ENCODE measurements at places on chromosomes 1 and 21. TPM values are rescaled to one million over a fixed set of nuclear protein-coding genes. Genes with fewer than 3 reads are reported as not detected.

SEC16B gene
- 0.27 TPM for total RNA-seq

ADGRB2 gene
- 0.18 TPM for total RNA-seq

ZFP69B gene
- total RNA-seq: 2.2 TPM

KCNE1 gene
- total RNA-seq: 0.27 TPM

PTGFR gene
- total RNA-seq: not detected

LCE1F gene
- total RNA-seq: not detected

H6PD gene
- 19.8 TPM for total RNA-seq

F3 gene
- not detected for total RNA-seq

CFH gene
- total RNA-seq: 1.4 TPM

- H3K27me3 ChIP-seq: no peaks in the 10 kb centered on the region
- H3K4me1 ChIP-seq: no peaks in the 10 kb centered on the region
- H3K27ac ChIP-seq: peak overlapping the region; percentile 56
- H3K4me3 ChIP-seq: no peak overlapping the region
Observed at GRCh38 chr1:16249596-16250241, 12.7 kb upstream of the CPLANE2 start.

GRCh38 chr1:64080941-64081562 lies 122.4 kb upstream of the UBE2U start:
- H3K27ac ChIP-seq: no peak overlapping the region
- H3K4me3 ChIP-seq: no peak overlapping the region
- no peaks in the 10 kb centered on the region for H3K36me3 ChIP-seq
- H3K4me1 ChIP-seq: no peaks in the 10 kb centered on the region
- H3K27me3 ChIP-seq: no peaks in the 10 kb centered on the region
- DNase-seq: no peak

GRCh38 chr1:242854466-242854865 lies 330.0 kb upstream of the PLD5 start:
- no peaks in the 10 kb centered on the region for H3K4me1 ChIP-seq
- H3K36me3 ChIP-seq: no peaks in the 10 kb centered on the region
- H3K4me3 ChIP-seq: no peak overlapping the region
- no peak overlapping the region for H3K27ac ChIP-seq
- DNase-seq: no peak

GRCh38 chr1:91653183-91653582 lies 152.5 kb downstream of the CDC7 start:
- no peak overlapping the region for H3K27ac ChIP-seq
- no peak overlapping the region for H3K4me3 ChIP-seq
- no peaks in the 10 kb centered on the region for H3K27me3 ChIP-seq
- no peak for DNase-seq
- H3K36me3 ChIP-seq: no peaks in the 10 kb centered on the region

DNA sequence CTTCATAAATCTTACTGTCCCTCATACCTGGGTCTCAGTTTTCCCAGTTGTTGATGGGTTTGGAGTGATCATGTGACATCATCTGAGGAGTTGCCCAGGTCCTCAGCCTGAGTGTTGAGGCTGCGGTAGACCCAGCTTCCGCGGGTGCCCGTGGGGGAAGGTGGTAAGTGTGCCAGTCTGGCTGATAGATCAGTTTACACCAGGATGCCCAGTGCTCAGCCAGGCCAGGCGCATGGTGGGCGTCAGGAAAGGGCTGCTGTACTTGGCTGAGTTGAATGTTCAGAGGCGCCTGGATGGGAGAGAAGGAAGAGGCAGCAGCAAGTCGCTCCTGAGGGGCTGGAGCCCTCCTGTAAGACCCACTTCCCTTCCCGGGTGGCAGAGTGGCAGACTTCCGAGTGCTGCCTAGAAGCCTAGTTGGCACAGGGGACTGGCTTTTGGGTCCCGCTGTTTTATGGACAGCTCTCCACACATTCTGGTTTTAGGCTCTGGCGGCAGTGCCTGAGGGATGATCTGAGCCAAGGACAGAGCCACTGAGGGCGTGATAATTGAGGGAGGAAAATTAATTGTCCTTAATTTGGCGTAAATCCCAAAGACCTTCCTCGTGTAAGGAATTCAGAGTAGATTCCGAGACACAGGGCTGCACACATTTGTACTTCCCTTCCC lies 35.8 kb downstream of the PTPRF start:
- DNase-seq: no peak
- H3K36me3 ChIP-seq: no peaks in the 10 kb centered on the region
- no peaks in the 10 kb centered on the region for H3K4me1 ChIP-seq
- no peaks in the 10 kb centered on the region for H3K27me3 ChIP-seq
- no peak overlapping the region for H3K27ac ChIP-seq

- peaks cover 8% of the 10 kb centered on the region for H3K4me1 ChIP-seq
- H3K27ac ChIP-seq: no peak overlapping the region
- H3K4me3 ChIP-seq: no peak overlapping the region
- H3K36me3 ChIP-seq: no peaks in the 10 kb centered on the region
- no peaks in the 10 kb centered on the region for H3K27me3 ChIP-seq
- no peak for DNase-seq
Observed at GRCh38 chr1:234320069-234320468, 53.2 kb upstream of the COA6 start.

DNA sequence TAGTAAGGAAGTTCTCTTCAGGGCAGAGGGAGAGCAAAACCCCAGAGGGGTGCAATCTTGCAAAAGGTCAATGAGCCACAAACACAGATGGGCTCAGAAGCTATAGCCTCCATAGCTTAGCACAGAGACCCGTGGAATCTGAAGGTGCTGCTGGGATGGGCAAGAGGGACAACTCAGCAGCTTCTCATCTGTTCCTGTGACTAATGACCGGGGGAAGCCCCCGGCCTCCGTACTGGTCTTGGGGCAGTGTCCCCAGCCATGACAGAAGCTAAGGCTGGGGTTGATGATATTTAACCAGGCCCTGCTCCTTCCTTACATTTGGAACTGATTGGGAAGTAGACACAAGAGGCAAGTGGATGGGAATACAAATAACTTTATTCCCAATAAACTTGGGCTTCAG lies 19.1 kb downstream of the EXOC8 start:
- no peak for DNase-seq
- H3K36me3 ChIP-seq: no peaks in the 10 kb centered on the region
- no peak overlapping the region for H3K27ac ChIP-seq

DNA sequence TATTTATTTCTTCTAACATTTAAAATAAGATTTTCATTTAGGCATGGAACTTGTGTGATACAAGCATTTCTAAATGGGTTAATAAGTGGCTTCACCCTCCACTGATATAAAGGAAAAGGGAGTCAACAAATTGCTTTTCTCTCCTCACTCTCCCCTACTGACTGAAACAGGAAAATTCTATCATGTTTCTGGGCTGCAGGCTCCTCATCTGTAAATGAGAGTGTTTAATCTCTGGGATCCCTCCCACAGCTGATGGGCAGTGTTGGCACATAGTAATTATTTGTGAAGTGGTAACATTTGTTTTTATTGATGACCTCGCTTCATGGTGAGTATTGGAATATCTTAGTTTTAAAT lies 69.8 kb upstream of the WARS2 start:
- H3K27ac ChIP-seq: no peak overlapping the region
- no peak overlapping the region for H3K4me3 ChIP-seq
- DNase-seq: no peak
- no peaks in the 10 kb centered on the region for H3K4me1 ChIP-seq

GRCh38 chr1:19869929-19870328 lies 12.3 kb upstream of the OTUD3 start:
- H3K4me1 ChIP-seq: no peaks in the 10 kb centered on the region
- H3K27ac ChIP-seq: no peak overlapping the region
- no peak overlapping the region for H3K4me3 ChIP-seq
- DNase-seq: no peak
- H3K27me3 ChIP-seq: peaks cover 3% of the 10 kb centered on the region
- no peaks in the 10 kb centered on the region for H3K36me3 ChIP-seq

GRCh38 chr1:115882913-115883902 lies 42.3 kb upstream of the NHLH2 start:
- H3K4me3 ChIP-seq: no peak overlapping the region
- H3K27ac ChIP-seq: no peak overlapping the region
- peaks cover 2% of the 10 kb centered on the region for H3K27me3 ChIP-seq
- H3K4me1 ChIP-seq: no peaks in the 10 kb centered on the region

DNA sequence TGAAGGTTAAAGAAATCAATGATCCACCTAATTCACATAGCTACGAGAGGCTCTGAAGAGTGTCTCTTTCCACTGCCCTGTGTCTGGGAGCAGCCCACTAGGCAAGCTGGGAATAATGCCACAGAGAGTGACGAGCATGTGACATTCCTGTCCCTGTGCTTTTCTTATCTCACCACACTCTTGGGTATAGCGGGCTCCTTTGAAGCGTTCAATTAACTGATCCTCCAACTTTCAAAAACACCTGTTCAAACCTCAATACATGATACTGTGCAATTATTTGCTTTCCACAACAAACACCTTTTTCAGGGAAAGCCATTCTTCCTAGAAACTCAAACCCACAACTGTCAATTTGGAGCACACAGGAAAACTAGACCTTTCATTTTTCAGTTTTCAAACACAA lies 43.4 kb downstream of the PLPP3 start:
- no peaks in the 10 kb centered on the region for H3K4me1 ChIP-seq
- no peaks in the 10 kb centered on the region for H3K36me3 ChIP-seq
- no peak overlapping the region for H3K4me3 ChIP-seq

DNA sequence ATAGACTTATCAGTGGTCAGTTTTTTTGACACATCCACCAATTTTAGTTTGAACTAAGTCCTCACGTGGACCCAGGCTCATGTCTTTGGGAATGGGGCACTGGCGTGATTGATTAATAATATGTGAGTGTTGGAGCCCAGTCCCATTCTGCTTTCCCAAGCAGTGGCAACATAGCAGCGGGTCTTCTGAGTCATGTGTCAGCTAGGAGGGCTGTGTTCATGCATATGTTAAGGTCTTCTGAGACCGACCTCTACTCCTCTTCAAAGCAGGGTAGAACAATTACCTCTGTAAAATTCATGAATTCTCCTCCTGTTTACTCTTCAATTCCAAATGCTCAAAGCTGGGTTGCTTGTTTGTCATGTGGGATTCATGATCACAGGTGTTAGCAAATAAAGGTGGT lies 291.3 kb downstream of the CAMTA1 start:
- DNase-seq: no peak
- H3K27me3 ChIP-seq: no peaks in the 10 kb centered on the region
- no peaks in the 10 kb centered on the region for H3K36me3 ChIP-seq

- H3K27ac ChIP-seq: no peak overlapping the region
- no peaks in the 10 kb centered on the region for H3K27me3 ChIP-seq
- DNase-seq: no peak
- H3K4me1 ChIP-seq: no peaks in the 10 kb centered on the region
- no peaks in the 10 kb centered on the region for H3K36me3 ChIP-seq
Observed at GRCh38 chr1:232252546-232253118, 377.3 kb downstream of the SIPA1L2 start.

- H3K27me3 ChIP-seq: no peaks in the 10 kb centered on the region
- H3K4me3 ChIP-seq: no peak overlapping the region
- no peaks in the 10 kb centered on the region for H3K4me1 ChIP-seq
Observed at GRCh38 chr21:41236352-41236973, 68.5 kb downstream of the BACE2 start.

GRCh38 chr1:15308135-15308534 lies 61.1 kb downstream of the FHAD1 start:
- no peak for DNase-seq
- H3K27ac ChIP-seq: no peak overlapping the region
- H3K27me3 ChIP-seq: no peaks in the 10 kb centered on the region
- no peaks in the 10 kb centered on the region for H3K36me3 ChIP-seq

GRCh38 chr1:171784784-171785183 lies 3.3 kb downstream of the METTL13 start:
- no peaks in the 10 kb centered on the region for H3K27me3 ChIP-seq
- H3K27ac ChIP-seq: peak overlapping the region; percentile 15
- DNase-seq: no peak

DNA sequence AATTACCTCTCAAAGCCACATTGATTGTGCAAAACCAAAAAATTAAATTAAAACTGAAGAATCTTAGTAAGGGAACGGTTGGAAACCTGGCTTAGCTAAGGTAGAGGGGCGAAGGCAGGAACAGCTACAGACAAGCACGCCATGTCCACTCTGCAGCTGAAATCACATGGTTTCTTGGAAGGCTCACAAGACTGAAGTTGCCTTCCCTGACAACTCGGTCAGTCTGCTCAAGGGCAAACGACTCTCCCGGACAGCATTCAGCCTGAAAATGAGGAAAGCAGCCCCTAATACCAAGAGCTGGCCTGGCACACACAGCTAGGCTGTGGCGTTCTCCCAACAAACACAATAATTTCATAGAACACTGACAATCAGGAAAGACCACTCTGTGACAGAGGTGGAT lies 22.7 kb upstream of the BECN2 start:
- H3K27me3 ChIP-seq: no peaks in the 10 kb centered on the region
- no peaks in the 10 kb centered on the region for H3K4me1 ChIP-seq
- no peak for DNase-seq

DNA sequence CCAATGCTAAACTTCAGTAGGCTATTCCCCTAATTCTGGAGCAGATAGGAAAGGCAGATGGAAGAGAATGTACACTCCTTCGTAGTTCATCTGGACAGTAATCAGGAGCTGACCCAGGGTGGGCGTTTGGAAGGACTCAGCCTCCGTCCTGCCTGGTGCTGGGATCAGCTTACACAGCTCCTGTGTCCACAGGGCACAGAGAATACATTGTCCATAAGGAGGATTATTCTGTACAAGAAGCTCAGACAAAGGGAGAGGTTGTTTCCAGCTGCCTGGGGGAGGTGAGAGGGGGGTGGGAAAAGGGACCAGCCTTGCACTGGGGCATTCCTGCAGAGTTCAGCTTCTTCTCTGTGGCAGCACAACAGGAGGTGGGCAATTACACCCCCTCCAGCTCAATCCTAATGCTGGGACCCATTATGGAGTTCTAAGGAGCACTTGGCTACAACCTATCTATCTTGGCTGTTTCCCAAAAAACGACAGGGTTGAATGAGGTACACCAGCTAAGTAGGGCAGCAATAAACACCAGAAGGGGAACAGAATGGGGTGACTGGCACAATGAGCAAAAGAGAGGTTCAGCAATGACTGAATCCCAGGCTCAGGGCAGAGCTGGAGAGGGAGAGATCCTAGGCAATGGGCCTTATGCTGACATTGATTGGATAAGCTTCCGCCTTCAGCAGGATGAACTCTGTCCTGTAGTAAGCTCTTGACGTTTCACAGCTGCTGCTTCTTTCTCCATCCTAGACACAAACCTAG lies 7.4 kb downstream of the MED8 start:
- H3K4me1 ChIP-seq: no peaks in the 10 kb centered on the region
- H3K27ac ChIP-seq: no peak overlapping the region
- no peak for DNase-seq
- peaks cover 62% of the 10 kb centered on the region for H3K36me3 ChIP-seq

GRCh38 chr1:218739426-218739825 lies 394.3 kb downstream of the TGFB2 start:
- no peak for DNase-seq
- H3K27ac ChIP-seq: no peak overlapping the region

DNA sequence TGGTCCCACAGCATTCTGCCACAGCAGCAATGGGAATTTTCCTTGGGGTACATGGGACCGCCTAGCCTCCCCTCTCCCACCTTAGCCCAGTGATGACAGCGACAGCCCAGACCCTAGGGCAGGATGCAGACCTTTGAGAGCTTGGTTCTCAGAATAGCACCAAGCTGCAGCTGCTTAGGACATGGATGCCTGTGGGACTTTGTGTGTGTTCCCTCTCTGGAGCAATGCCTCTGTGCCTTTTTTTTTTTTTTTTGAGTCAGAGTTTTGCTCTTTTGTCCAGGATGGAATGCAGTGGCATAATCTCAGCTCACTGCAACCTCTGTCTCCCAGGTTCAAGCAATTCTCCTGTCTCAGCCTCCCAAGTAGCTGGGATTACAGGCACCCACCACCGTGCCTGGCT lies 44.2 kb upstream of the AK4 start:
- H3K4me3 ChIP-seq: no peak overlapping the region
- H3K36me3 ChIP-seq: no peaks in the 10 kb centered on the region
- H3K27me3 ChIP-seq: no peaks in the 10 kb centered on the region
- DNase-seq: no peak
- H3K4me1 ChIP-seq: no peaks in the 10 kb centered on the region

All from naive thymus-derived CD4-positive, alpha-beta T cell (primary cell).